ENCODE measurements at places on chromosomes 16 and 17. TPM values are rescaled to one million over a fixed set of nuclear protein-coding genes. Genes with fewer than 3 reads are reported as not detected.
A peak's percentile ranks its signal among the peaks of the same experiment; 100 is the strongest.

PPP1R27 gene
- not detected for total RNA-seq

CCL1 gene
- not detected for total RNA-seq

SMIM22 gene
- total RNA-seq = not detected

KREMEN2 gene
- total RNA-seq = not detected

SLC6A2 gene
- not detected for total RNA-seq

SARM1 gene
- total RNA-seq = 3.4 TPM

PEX12 gene
- total RNA-seq = 6.7 TPM

SCGB1C2 gene
- total RNA-seq = not detected

DNA sequence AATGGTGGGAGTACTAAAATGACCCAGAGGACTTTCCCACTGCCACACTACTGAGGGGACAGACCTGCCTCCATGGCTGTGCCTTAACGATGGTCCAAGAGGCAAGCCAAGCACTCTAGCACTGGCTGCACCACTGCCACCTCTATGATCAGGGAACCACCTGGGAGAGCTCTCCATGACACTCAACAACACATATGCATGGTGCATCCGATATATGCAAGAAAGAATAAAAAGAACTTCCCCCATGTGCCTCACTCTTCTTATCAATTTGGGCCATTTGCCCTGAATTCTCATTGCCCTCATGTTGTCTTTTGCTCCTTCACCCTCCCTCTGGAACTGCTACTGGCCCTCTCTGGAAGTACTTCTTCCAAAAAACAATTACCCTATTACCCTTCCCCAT lies 99.5 kb downstream of the HS3ST3A1 start:
- no peaks in the 10 kb centered on the region for H3K27me3 ChIP-seq
- H3K4me3 ChIP-seq = no peak overlapping the region
- H3K4me1 ChIP-seq = 0 out of 2 replicates have a peak, but pooled peaks cover 2% of the 10 kb centered on the region
- no peak for DNase-seq

- H3K4me1 ChIP-seq = peaks cover 8% of the 10 kb centered on the region
- no peaks in the 10 kb centered on the region for H3K36me3 ChIP-seq
- peaks cover 51% of the 10 kb centered on the region for H3K27me3 ChIP-seq
- no peak for DNase-seq
- H3K4me3 ChIP-seq = no peak overlapping the region
- no peak overlapping the region for H3K27ac ChIP-seq
Observed at GRCh38 chr17:3965118-3965800, 1.0 kb upstream of the ATP2A3 start.

DNA sequence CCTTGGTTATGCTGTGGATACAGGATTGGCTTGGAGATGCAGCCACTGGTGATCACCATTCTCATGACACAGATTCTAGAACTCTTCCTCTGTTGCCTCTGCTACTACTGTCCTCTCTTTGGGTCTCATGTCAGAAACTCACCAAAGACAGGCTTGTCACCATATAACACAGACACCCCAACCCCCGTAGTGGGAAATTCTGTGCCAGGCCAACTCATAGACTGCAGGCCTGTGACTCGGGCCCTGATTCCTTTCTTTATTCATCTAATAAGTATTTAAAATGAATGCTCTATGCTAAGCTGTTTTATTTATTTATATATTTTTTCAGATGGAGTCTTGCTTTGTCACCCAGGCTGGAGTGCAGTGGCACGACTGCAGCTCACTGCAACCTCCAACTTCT lies 9.5 kb downstream of the CYB5D2 start:
- peaks cover 7% of the 10 kb centered on the region for H3K4me1 ChIP-seq
- H3K36me3 ChIP-seq = peaks cover 22% of the 10 kb centered on the region
- no peak overlapping the region for H3K27ac ChIP-seq
- peak; percentile 77 for DNase-seq
- no peaks in the 10 kb centered on the region for H3K27me3 ChIP-seq
- H3K4me3 ChIP-seq = no peak overlapping the region

- H3K27ac ChIP-seq = no peak overlapping the region
- H3K27me3 ChIP-seq = peaks cover 2% of the 10 kb centered on the region
- H3K4me3 ChIP-seq = no peak overlapping the region
- no peaks in the 10 kb centered on the region for H3K4me1 ChIP-seq
Observed at GRCh38 chr16:89014403-89015230, 37.6 kb upstream of the CBFA2T3 start.

- H3K27me3 ChIP-seq = no peaks in the 10 kb centered on the region
- DNase-seq = no peak
- H3K4me3 ChIP-seq = no peak overlapping the region
- no peaks in the 10 kb centered on the region for H3K4me1 ChIP-seq
Observed at GRCh38 chr16:78972006-78972405, 628.5 kb downstream of the MAF start.

DNA sequence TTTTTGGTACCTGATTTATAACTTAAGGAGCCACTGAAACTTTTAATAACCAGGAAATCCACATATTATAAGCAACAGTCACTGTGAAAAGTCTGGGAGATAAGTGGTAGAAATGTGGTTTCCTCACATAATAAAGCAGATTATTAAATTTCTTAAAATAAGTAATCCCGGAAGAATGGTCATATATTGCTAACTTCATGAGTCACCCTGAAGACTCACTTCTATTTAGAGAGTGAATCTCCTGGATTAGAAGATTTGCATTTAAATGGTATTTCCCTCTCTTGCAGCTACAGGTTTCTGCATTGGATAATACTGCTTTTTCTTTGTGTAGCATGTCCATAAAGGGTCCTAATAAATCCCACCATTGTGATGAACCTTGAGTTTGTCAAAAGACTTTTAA lies 1286.8 kb upstream of the CDH8 start:
- no peaks in the 10 kb centered on the region for H3K4me1 ChIP-seq
- H3K36me3 ChIP-seq = no peaks in the 10 kb centered on the region
- no peak overlapping the region for H3K4me3 ChIP-seq
- no peak for DNase-seq
- no peak overlapping the region for H3K27ac ChIP-seq
- H3K27me3 ChIP-seq = no peaks in the 10 kb centered on the region

DNA sequence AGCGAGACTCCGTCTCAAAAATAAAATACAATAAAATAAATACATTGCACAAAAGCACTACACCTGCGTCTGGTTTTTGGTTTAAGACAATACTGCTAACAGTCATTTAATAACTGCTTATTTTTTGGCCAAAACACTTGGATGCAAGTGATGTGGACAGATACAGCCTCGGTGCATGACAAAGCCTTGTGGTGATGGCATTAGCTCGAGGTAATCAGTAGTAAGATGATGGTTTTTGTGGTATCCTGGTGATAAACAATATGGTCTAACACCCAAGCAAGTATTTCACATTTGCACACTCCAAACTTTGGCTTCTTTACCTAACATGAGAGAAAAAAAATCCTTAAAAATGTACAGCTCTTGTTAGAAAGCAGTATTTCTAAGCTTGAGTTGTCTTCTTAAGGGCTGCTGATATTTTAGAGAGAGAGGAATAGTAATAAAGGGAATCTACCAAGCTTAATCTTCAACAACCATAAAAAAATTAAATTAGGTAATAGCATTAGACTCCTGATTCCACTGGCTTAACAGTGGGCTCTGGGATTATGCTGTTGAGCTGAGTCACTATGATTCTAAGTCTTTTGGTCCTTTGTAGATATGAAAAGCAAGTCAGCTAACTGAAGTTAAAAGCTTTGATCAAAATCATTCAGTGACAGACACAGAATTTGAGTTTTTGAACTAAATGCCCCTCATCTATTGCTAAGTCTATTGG lies 111.1 kb downstream of the VPS53 start:
- peaks cover 22% of the 10 kb centered on the region for H3K4me1 ChIP-seq
- peak; percentile 56 for DNase-seq
- no peaks in the 10 kb centered on the region for H3K27me3 ChIP-seq
- H3K4me3 ChIP-seq = no peak overlapping the region
- no peak overlapping the region for H3K27ac ChIP-seq

DNA sequence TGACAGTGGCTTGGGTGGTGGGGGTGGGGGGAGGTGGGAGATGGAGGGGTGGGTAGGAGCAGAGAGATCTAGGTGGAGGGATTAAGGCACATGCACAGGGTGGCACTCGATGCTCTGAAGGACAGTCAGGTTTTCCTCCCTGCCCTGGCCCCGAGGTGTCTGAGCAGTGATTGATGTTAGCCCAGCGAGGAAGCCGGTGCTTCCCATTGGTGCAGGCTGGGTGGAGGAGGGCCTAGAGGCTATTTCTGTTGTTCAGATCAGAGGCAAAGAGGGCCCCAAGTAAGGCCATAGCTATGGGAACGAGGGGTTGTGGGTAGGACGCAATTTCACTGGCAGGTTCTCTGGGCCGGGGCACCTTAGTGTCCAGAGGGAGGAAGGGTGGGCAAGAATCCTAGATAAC lies 23.1 kb downstream of the CACNA1G start:
- no peak overlapping the region for H3K4me3 ChIP-seq
- H3K4me1 ChIP-seq = peaks cover under 1% of the 10 kb centered on the region
- no peak overlapping the region for H3K27ac ChIP-seq
- H3K36me3 ChIP-seq = no peaks in the 10 kb centered on the region
- DNase-seq = no peak

DNA sequence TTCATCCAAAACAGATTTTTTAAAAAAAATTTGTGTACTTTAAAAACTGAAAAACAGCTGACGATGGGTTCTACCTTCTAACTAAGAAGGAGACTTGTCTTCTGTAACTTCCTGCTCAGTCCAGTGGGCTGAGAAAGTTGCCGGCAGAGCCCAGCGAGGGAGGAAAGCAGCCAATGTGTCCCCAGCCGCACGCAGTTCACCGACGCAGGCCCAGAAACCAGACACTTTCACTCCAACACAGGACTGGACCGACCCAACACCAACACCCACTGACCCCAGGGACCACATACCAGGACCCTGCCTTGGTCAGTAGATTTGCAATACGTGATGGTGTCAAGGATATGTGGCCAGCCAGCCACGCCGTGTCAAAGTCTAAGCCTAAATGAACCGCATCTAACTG lies 25.6 kb downstream of the TRAP1 start:
- no peak for DNase-seq
- no peaks in the 10 kb centered on the region for H3K27me3 ChIP-seq
- H3K4me1 ChIP-seq = peaks cover 10% of the 10 kb centered on the region

DNA sequence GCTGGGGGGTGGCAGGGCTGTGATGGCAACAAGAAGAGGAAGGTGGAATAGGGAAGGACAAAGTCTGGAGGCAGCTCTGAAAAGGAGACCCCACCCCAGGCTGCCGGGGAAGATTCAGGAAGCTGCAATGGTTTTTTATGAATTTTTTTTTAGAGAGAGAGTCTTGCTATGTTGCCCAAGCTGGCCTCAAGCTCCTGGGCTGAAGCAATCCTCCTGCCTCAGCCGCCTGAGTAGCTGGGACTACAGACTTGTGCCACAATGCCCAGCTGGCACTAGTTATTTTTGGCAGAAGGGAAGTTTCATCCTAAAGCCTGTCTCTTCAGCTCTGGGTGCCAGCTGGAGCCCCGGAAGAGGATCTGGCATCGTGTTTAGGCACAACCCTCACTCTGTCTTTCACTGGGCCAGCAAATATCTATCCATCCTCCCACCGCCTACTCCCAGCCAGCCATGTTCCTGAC lies 1.3 kb upstream of the CES3 start:
- H3K4me1 ChIP-seq = no peaks in the 10 kb centered on the region
- no peak overlapping the region for H3K4me3 ChIP-seq
- no peaks in the 10 kb centered on the region for H3K36me3 ChIP-seq
- no peak overlapping the region for H3K27ac ChIP-seq
- DNase-seq = no peak

DNA sequence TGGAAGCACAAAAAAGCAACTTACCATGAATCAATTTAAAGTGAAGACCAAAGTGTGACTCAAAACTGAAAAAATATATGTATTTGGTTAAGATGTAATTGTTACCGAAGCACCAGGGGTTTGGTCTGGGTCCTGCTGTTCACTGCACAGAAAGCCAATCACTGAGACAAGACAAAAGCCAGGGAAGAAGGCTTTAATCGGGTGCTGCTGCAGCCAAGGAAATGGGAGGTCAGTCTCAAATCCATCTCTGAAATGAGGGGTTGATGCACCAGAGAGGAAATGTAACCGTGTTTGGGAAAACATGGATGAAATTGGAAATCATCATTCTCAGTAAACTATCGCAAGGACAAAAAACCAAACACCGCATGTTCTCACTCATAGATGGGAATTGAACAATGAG lies 73.6 kb upstream of the HSBP1 start:
- H3K36me3 ChIP-seq = no peaks in the 10 kb centered on the region
- no peak overlapping the region for H3K4me3 ChIP-seq
- no peak for DNase-seq
- H3K27me3 ChIP-seq = no peaks in the 10 kb centered on the region
- H3K4me1 ChIP-seq = no peaks in the 10 kb centered on the region
- H3K27ac ChIP-seq = no peak overlapping the region

- H3K4me1 ChIP-seq = no peaks in the 10 kb centered on the region
- H3K27ac ChIP-seq = no peak overlapping the region
- DNase-seq = no peak
- H3K36me3 ChIP-seq = no peaks in the 10 kb centered on the region
- H3K4me3 ChIP-seq = no peak overlapping the region
- no peaks in the 10 kb centered on the region for H3K27me3 ChIP-seq
Observed at GRCh38 chr17:35387496-35387895, 14.1 kb upstream of the SLFN11 start.

GRCh38 chr17:4881761-4882555 lies 17.4 kb upstream of the C17orf107 start:
- H3K27ac ChIP-seq = no peak overlapping the region
- H3K4me1 ChIP-seq = no peaks in the 10 kb centered on the region
- H3K36me3 ChIP-seq = peaks cover 42% of the 10 kb centered on the region
- peak; percentile 12 for DNase-seq
- no peaks in the 10 kb centered on the region for H3K27me3 ChIP-seq

GRCh38 chr16:21033704-21034103 lies 116.9 kb downstream of the DNAH3 start:
- no peaks in the 10 kb centered on the region for H3K36me3 ChIP-seq
- H3K27me3 ChIP-seq = peaks cover 2% of the 10 kb centered on the region
- no peak overlapping the region for H3K27ac ChIP-seq

GRCh38 chr17:57405491-57406072 lies 149.3 kb downstream of the MSI2 start:
- peak; percentile 50 for DNase-seq
- no peak overlapping the region for H3K4me3 ChIP-seq
- peaks cover 12% of the 10 kb centered on the region for H3K4me1 ChIP-seq
- no peaks in the 10 kb centered on the region for H3K27me3 ChIP-seq
- no peak overlapping the region for H3K27ac ChIP-seq

- H3K4me3 ChIP-seq = no peak overlapping the region
- no peak for DNase-seq
- no peak overlapping the region for H3K27ac ChIP-seq
Observed at GRCh38 chr17:69154267-69154666, 12.6 kb upstream of the ABCA6 start.

DNA sequence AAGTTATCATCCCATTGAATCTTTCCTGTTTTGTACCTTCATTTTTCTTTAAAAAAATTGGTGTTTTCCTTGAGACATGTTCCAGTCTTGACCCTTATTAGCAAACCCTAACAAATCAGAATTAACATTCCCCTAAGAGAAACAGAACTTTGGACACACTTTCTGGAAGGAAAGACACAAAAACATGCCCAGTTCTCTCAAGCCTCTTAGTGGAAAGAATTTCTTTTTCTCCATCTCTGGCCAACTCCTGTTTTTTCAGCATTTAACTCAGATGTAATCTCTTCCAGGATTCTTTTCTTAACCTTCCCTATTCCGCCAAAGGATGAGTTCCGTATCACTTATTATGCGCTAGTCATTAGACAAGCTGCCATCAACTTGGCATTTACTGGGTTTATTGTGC lies 23.9 kb upstream of the CDH8 start:
- no peak overlapping the region for H3K4me3 ChIP-seq
- H3K4me1 ChIP-seq = no peaks in the 10 kb centered on the region
- H3K36me3 ChIP-seq = no peaks in the 10 kb centered on the region
- no peak for DNase-seq
- H3K27ac ChIP-seq = no peak overlapping the region

All from IMR-90 (cell line).